ENCODE measurements at places on chromosomes 7 and 10.

- DNase-seq: no peak
These were observed 58.6 kb downstream of the SND1 start for GRCh38 chr7:127710635-127711034.

GRCh38 chr10:35464825-35465456, 128.6 kb downstream of the CCNY start:
- peak; percentile 39 for DNase-seq

DNA sequence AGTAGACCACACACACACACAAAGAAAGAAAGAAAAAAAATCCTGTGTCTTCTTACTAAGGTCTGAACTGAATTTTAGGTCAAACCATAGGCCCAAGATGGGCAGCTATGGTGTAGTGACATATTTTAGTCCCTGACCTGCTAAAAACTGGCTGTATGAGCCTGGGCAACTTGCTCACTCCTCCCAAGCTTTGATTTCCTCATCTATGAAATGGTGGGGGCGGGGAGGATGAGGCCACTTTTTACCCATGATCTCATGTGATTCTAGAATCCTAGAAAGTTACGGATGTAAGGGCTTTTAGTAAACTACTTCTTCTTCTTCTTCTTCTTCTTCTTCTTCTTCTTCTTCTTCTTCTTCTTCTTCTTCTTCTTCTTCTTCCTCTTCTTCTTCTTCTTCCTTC, 6.1 kb upstream of the CCL24 start:
- DNase-seq: no peak

DNA sequence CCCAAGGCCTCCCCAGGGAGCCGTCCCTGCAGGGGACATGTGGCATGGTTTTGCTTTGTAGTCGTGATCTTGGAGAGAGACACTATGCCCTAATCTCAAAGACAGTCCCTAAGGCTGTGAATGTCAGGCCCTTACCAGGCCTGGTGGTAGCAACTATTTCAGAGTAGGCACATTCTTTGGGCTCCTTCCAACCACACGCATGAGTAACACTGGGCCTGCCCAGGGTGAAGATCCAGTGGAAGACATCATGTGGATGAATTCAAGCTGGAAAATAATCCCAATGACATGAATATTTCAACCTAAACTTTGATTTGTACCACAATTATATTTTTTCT, 39.5 kb upstream of the INSIG1 start:
- DNase-seq: peak; percentile 91

Data from EH (cell line).